ENCODE measurements at places on chromosomes 4 and X.

DNA sequence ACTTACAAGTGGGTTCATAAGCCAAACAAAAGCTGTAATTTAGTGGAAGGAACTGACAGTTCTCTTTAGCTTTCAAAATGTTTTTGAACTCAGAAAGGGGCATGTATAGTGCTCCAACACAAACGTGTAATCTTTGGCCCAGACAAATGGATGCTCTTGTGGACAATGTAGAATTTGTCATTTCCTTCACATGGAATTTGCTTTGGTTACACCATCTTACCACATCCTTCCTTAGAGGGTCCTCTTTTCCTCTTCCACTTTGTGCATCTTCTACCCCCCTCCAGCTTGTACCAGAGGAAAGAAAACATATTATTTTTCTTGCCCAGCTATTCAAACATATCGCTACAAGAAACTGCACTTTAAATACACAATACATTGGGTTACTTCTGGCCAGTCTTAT lies 42.4 kb downstream of the MEPE start:
- no peak for DNase-seq

DNA sequence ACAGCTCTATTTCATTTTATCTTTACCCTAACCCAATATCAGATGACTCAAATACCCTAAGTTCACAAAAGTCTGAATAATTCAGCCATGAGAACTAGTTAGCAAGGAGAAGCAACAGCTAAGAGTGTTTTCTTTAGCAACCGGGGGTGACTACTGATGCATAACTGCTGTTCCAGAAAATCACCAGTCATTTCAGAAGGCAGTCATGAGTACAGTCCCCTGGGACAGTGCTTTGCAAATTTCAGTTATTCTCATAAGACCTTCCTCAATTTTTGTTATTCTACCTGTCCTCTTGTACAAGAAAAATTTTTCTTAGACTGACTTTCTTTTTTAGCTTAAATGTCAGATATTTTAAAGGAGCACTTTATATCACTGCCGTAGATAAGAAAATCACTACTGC lies 16.4 kb downstream of the BANK1 start:
- DNase-seq: no peak

GRCh38 chr4:79198951-79199587 lies 126.8 kb downstream of the NAA11 start:
- no peak for DNase-seq

GRCh38 chrX:107549504-107549903 lies 78.8 kb upstream of the PRPS1 start:
- DNase-seq: no peak

GRCh38 chrX:48781705-48782104 lies 4.7 kb upstream of the GATA1 start:
- DNase-seq: no peak

- no peak for DNase-seq
Measured at GRCh38 chr4:143281507-143282190, 55.0 kb upstream of the GAB1 start.

- no peak for DNase-seq
Measured at GRCh38 chrX:49230500-49231232, 2.5 kb downstream of the CACNA1F start.

GRCh38 chrX:7147413-7147977 lies at the start of gene STS:
Gene STS, plus strand, starts transcription at chrX:7147712. Its CDS starts 105,488 bp downstream, at chrX:7253200.
- no peak for DNase-seq

All from Panc1 (cell line).